ENCODE measurements at places on chromosomes 13 and 19.

- no peak for DNase-seq
Measured at GRCh38 chr13:95480791-95481780, 71.4 kb upstream of the CLDN10 start.

DNA sequence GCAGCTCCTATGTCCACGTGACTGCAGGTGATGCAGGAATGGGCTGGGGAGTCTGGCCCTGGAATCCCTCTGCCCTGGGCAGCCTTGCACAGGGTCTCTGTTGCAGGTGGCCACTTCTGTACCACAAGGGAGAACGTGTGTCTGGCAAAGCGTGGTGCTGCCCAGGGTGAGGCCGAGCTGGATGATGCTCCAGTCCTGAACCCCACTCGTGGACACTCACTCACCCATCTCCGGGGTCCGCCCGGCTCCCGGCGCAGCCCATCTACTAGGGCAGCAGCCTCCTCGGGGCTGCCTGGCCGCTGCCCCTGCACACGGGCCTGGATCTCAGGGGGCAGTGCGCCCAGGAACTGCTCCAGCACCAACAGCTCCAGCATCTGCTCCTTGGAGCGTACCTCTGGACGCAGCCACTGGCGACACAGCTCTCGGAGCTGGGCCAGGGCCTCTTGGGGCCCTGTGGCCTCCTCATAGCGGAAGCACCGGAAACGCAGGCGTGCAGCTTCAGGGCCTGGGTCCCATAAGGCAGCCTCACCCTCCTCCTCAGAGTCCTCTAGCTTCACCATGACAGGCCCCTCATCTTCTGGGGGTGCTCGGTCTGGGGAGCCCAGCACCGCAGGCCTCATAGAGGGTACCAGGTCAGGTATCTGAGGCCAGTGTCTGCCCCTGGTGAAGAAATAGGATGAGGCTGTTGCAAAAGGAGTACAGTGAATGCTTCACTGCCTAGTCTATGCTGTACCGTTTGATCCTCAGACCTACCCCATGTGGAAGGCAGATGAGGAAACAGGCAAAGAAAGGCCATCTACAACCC lies 2.2 kb downstream of the MZF1 start:
- no peak for DNase-seq

GRCh38 chr19:370641-371330 lies 26.2 kb upstream of the MIER2 start:
- no peak for DNase-seq

DNA sequence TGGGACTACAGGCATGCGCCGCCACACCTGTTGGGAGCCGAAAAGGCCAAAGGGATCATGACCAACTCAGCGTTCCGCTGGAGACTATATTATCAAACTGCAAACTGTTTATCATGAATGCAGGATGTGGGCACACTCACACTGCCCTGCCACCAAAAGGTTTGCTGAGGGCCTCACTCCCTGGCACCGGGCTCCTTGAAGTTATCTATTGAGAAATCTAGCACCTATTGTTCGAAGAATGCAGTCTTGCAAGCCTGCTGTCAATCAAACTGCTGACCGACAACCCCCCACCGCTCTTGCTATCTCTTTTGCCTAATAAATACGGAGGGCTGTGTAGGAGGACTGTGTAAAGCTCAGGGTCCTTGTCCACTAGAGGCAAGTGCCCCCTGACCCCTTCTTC lies 5.2 kb upstream of the ZNF836 start:
- no peak for DNase-seq

GRCh38 chr13:74675972-74676371 lies 541.8 kb upstream of the KLF12 start:
- DNase-seq = no peak

DNA sequence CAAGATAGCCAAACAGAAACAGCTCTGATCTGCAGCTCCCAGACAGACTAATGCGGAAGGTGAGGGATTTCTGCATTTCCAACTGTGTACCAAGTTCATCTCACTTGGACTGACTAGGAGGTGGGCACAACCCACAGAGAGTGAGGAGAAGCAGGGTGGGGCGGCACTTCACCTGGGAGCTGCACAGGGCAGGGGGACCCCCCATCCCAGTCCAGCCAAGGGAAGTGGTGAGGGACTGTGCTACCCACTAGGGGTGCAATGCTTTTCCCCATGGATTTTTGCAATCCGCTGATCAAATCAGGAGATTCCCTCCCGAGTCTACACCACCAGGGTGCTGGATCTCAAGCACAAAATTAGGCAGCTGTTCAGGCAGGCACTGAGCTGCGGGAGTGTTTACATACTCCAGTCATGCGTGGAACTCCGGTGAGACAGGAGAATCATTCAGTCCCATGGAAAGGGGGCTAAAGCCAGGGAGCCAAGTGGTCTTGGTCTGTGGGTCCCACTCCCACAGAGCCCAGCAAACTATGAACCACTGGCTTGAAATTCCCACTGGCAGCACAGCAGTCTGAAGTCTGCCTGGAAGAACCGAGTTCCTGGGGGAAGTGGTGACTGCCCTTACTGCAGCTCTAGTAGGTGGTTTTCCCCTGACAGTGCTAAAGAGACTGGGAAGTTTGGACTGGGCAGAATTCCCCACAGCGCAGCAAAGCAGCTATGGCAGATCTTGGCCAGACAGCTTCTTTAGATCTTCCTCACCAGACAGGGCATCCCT lies 85.1 kb upstream of the UFM1 start:
- DNase-seq = no peak

GRCh38 chr13:110218581-110219201 lies 88.3 kb downstream of the COL4A1 start:
- DNase-seq = no peak

DNA sequence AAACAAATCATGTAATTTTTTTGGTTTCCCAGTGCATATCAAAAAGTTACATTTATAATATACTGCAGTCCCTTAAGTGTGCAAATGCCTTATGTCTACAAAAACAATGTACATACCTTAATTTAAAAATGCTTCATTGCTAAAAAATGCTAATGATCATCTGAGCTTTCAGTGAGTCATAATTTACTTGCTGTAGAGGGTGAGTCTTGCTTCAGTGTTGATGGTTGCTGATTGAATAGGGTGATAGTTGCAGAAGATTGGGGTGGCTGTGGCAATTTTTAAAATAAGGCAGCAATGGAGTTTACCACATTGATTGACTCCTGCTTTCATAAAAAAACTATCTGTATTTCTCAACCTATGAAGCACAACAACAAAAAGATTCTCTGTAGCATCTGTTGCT lies 613.9 kb downstream of the TBC1D4 start:
- DNase-seq = no peak

GRCh38 chr13:44206434-44206833 lies 167.2 kb upstream of the SERP2 start:
- DNase-seq = no peak

- DNase-seq = no peak
Measured at GRCh38 chr13:34701919-34702318, 240.2 kb upstream of the NBEA start.
